ENCODE measurements at places on chromosomes 2 and 18. TPM values are rescaled to one million over a fixed set of nuclear protein-coding genes. Genes with fewer than 3 reads are reported as not detected.

The GPAT2 gene
- 1.3 TPM for total RNA-seq

The CD207 gene
- 5.3 TPM for total RNA-seq

The ME2 gene
- total RNA-seq, result 61.8 TPM

The SPRED2 gene
- 19.0 TPM for total RNA-seq

The EFHD1 gene
- total RNA-seq, result 5.9 TPM

The PJVK gene
- total RNA-seq, result 6.2 TPM

The BCS1L gene
- 30.0 TPM for total RNA-seq

The NPPC gene
- total RNA-seq, result 5.2 TPM

The PFN4 gene
- 4.1 TPM for total RNA-seq

The REEP1 gene
- 34.9 TPM for total RNA-seq

The SRD5A2 gene
- 6.9 TPM for total RNA-seq

The FMNL2 gene
- total RNA-seq, result 73.3 TPM

The AMER3 gene
- total RNA-seq, result 11.8 TPM

The FBXO15 gene
- 4.5 TPM for total RNA-seq

The HOXD1 gene
- 0.27 TPM for total RNA-seq

The TUBB8B gene
- total RNA-seq, result not detected

The LYPD1 gene
- 15.8 TPM for total RNA-seq

The GAL3ST2 gene
- 0.71 TPM for total RNA-seq

The SERPINB11 gene
- total RNA-seq, result 0.93 TPM

The TDRD15 gene
- total RNA-seq, result not detected

The ATOH8 gene
- total RNA-seq, result 17.6 TPM

The ITPRIPL1 gene
- total RNA-seq, result 5.7 TPM
